ENCODE measurements at places on chromosomes 2 and 18.

DNA sequence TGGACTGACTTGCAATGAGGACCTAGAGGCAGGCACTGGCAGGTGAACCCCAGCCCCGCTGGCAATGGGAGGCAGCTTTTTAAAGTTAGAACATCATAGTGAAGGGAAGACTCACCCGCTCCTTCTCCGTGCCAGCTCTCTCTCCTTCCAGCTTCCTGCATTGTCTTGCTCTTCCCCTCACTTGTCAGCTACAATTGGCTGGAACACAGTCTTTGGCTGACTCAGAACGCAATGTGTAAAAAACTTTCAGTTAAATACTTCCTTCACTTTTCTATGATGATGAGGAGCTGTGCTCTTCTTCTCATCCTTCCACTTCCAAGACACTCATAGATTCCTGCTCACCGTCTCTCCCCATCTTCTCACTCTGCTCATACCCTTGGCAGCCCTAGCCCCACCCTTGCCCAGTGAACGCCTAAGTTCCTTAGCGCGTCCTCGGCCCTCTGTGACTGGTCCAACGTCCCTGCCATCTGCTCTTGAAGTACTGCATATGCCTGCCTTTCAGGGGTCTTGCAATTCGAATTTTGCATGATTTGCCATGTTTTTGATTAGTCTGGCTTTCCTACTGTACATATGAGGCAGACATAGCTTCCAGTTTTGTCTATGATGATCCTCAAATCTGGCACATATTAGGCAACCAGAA is 118.0 kb upstream of the TMEM200C start:
- no peak for DNase-seq

GRCh38 chr2:194867328-194867727 is 789.7 kb upstream of the SLC39A10 start:
- peak; percentile 1 for DNase-seq

- DNase-seq: no peak
These were observed 131.5 kb downstream of the ZNF532 start for GRCh38 chr18:58996131-58996641.

- no peak for DNase-seq
These were observed 726.4 kb upstream of the SOX11 start for GRCh38 chr2:4965556-4966320.

DNA sequence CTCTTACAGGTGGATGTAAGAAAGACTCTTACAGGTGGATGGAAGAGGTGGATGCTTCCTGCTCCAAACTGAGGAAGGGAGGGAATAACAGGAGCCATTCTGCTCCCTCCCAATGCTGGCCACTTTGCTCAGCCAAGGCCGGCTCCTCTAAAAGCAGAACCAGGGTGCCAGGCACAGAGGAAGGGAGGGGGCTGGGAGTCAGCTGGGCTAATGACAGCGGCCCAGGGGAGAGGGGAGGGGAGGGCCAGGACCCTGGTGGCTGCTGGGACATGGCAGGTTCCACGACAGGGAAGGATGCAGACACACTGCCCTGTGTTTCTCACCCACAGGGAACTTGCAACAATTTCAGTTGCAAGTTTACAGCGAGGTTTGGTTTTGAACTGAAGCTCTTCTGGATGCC is 173.4 kb downstream of the ANAPC1 start:
- DNase-seq: no peak

DNA sequence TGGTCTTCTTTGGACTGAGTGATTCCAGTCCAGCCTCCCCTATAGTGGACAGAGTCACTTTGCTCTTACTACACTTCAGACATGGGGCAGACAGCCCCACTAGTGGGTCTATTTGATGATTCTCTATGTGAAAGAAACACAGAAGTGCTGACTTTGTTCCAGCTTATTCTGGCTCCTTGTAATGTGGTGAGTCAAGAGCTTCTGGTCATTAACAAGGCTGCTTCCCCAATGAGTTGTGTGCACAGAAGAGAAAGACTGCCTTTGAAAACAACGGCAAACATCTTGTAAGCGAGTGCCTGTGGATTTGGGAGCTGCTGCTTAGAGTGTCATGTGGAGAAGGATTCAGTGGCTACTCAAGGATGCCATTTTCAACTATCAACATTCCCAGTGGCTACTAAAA is 39.1 kb downstream of the RMC1 start:
- DNase-seq: no peak

- DNase-seq: no peak
These were observed 309.2 kb upstream of the TCF4 start for GRCh38 chr18:55897091-55897689.

DNA sequence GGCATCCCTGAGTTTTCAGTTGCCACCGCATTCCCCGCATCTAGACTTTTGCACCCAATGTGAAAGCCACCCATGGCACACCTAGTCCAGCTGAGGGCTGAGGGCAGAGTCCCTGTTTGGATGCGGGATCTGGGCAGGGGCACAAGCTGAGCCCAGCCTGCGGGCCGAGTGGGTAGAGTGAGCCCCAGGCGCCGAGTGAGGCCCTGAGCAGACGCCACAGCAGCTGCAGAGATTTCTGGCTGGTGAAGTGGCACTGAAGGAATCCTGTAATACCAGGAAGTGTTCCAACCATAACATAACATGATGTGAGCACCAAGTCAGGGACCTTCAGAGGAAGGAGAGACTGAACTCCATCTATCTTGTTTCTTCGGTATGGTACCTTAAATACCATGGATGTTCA is 27.7 kb upstream of the FRZB start:
- DNase-seq: no peak

DNA sequence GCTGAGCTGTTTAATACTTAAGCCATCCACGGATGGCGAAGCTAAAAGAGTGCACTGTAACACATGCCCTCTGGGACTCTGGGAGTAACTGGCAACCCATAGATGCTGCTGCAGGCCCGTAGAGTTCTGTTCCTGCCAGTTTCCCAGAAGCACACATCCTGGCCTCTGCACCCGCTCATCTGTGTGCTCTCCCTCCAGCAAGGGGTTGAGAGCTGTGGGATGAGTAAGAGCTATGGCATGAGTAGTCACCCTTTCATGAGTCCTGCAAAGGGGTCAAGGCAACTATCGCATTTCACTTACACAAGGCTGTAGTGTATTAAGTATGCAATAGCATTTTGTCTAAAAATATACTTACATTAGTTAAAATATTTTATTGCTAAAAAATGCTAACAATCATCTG is 1341.8 kb upstream of the NXPH2 start:
- DNase-seq: no peak

DNA sequence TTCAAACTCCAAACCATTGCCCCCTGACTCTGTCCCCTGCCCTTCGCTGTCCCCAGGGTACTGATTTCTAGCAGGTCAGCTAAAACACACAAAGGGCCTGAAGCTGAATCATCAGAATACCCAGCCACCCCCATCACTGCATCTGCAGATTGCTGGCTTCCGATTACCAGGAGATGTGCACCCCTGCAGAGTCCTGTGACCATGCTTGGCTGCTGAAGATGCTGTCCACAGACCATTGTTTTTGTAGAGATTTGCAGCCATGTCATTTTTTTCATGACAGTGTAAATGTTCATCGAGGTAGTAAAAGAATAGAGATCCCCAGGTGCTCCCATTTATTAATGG is 463.3 kb downstream of the STK39 start:
- no peak for DNase-seq

GRCh38 chr18:74084184-74084855 is 63.3 kb downstream of the FBXO15 start:
- DNase-seq: no peak

GRCh38 chr18:62485684-62486083 is 37.1 kb upstream of the ZCCHC2 start:
- no peak for DNase-seq

GRCh38 chr2:6525475-6525964 is 340.2 kb downstream of the CMPK2 start:
- no peak for DNase-seq

GRCh38 chr18:70535041-70535440 is 246.2 kb downstream of the SOCS6 start:
- DNase-seq: no peak

DNA sequence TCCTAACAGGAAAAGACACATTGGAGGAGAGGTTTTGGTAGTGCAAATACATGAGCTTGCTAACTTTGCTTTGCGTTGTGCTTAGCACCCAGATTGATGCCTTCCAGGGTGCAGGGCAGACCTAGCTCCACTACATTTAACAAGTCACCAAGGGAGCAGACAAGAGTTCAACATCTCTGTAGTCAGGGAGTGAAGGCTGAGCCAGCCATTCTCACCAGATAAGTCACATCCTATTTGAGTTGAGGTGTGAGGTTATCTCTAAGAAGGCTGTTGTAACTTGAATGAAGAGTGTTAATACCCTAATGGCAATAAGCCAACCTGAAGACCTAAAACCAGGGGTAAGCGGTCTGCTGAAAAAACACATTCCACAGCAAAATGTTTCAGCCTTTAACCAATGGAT is 69.6 kb upstream of the DSEL start:
- DNase-seq: no peak

DNA sequence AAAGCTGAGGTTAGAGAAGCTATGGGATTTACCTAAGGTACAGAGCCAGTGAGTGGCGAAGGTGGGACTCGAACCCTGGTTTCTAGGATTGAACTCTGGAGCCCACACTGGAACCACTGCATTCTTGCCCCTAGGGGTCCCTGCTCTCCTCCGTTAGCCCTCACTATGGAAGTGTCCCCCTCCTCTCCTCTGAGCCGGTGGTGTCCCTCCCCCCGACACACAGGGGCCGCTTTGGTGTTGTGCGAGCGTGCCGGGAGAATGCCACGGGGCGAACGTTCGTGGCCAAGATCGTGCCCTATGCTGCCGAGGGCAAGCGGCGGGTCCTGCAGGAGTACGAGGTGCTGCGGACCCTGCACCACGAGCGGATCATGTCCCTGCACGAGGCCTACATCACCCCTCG is 8.5 kb upstream of the GMPPA start:
- no peak for DNase-seq

GRCh38 chr18:60059216-60059615 is 159.4 kb downstream of the PMAIP1 start:
- no peak for DNase-seq

- no peak for DNase-seq
These were observed 6.2 kb upstream of the POU3F3 start for GRCh38 chr2:104847586-104848160.

- DNase-seq: no peak
These were observed 28.3 kb upstream of the FZD7 start for GRCh38 chr2:202005272-202005887.

DNA sequence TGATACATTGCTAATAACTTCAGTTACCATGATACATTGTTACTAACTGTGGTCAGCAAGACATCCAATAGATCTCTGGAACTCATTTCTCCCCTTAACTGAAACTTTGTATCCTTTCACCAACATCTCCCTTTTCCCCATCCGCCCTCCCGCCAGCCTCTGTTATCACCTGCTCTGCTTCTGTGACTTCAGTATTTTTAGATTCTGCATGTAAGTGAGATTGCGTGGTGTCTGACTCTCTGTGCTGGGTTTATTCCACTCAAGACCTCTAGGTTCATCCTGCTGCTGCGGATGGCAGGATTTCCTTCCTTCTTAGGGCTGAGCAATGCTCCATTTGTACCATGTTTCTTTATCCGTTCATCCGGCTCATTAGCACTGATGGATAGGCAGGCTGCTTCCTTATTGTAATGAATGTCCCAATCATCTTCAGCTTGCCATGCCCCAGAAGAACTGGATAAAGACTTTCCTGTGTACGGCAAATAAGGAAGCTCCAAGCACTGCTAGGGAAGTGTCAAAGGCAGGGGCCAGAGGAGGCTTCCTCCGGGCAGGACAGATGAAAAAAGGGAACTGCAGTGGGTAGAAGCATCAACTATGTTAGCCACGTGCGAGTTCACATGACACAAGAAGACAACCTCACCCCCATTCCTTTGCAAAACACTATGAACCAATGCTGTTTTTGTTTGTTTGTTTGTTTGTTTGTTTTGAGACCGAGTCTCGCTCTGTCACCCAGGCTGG is 113.4 kb downstream of the EIPR1 start:
- no peak for DNase-seq

- peak; percentile 80 for DNase-seq
These were observed 2.4 kb upstream of the MTA3 start for GRCh38 chr2:42566025-42566424.

GRCh38 chr2:134103196-134103595 is 150.7 kb upstream of the MGAT5 start:
- DNase-seq: no peak

DNA sequence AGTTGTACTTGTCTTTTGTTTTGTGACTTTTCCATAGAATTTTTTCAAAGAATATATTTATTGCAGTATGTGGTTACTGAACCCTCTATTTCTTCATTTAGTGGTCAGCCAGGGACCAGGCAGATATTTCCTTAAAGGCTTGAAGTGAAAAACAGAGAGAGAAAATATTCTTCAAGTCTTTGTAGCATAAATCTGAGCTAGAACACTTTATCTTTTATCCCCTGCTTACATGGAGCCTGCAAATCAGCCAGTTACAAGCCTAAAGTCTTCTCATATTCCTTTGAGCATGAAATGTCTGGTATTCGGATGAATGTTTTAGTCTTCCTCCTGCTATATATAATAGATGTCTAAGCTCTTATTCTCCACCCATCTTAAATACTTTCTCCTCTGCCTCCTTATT is 1557.5 kb upstream of the ACVR2A start:
- DNase-seq: no peak

DNA sequence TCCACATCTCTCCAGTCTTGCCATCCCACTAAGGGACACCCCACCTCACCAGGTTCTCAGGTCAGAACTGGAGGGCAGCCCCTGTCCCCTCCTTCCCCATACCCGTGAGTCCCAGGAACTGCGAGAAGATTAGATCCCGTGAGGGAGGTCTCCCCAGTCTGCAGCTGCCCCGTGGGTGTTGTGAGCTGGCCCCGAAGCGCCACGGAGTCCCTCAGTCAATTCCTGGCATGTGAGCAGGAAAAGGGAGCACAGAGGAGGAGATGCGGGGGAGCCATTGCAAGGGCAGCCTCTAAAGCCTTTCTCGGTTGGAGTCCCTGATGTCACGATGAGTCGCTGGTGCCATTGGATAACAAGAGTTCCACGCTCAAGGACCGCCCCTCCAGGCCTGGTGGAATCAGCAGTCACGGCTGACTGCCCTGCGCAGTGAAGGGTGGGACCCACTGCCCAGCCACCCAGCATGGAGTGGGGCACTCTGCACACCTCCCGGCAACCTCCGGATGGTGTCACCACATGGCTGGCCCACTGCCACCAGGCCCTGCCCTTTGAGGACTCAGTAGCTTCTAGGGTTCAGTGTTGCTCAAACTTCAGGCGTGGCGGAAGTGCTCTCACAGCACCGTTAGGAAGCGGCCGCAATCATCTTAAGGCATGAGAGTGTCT is 434.9 kb upstream of the MYT1L start:
- DNase-seq: no peak

GRCh38 chr18:65661391-65661790 is 89.4 kb upstream of the CDH7 start:
- DNase-seq: no peak

Measured in Jurkat, Clone E6-1 (cell line).